ENCODE measurements at places on chromosomes 4 and X. TPM values are rescaled to one million over a fixed set of nuclear protein-coding genes. Genes with fewer than 3 reads are reported as not detected.

The NPY2R gene
- total RNA-seq = not detected

The C4orf51 gene
- total RNA-seq = not detected

- no peak for DNase-seq
Measured at GRCh38 chrX:100409610-100410590, at the start of gene PCDH19. TSS of gene PCDH19 (minus strand) at chrX:100410273. CDS start at chrX:100408597, 1,676 bp downstream.

- no peak for DNase-seq
Measured at GRCh38 chr4:140330311-140330900, 43.0 kb upstream of the SCOC start.

DNA sequence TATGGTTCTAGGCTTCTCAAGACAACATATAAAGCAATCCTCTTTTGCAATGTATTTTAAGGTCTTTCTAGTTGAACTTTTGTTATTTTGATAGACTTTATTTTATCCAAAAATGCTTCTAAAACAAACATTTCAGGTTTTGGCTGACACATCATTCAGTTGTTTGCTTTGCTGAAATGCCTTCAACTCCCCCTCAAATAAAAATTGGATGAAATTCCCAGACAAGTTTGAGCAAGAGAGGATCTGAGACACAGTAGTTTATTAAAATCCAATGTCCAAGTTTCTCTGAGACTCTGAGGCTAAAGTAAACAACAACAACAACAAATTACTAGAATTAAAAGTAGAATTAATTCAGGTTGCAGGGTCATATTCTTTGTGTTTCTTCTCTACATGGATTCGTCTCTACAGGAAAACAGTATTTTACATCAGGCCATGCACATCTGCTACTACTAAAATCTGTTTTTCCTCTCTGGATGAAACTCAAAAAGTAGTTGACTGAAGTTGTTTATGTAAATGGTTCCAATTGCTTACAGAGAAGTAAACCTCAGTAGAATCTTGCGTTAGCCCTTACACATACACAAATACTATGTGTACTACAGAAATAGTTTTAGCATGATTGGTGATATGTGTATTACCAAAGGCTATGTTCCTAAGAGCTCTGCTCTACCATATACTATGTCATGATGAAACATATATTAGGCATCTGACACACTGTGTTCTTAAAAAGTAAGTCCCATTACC lies 64.9 kb downstream of the PRSS12 start:
- DNase-seq = no peak

DNA sequence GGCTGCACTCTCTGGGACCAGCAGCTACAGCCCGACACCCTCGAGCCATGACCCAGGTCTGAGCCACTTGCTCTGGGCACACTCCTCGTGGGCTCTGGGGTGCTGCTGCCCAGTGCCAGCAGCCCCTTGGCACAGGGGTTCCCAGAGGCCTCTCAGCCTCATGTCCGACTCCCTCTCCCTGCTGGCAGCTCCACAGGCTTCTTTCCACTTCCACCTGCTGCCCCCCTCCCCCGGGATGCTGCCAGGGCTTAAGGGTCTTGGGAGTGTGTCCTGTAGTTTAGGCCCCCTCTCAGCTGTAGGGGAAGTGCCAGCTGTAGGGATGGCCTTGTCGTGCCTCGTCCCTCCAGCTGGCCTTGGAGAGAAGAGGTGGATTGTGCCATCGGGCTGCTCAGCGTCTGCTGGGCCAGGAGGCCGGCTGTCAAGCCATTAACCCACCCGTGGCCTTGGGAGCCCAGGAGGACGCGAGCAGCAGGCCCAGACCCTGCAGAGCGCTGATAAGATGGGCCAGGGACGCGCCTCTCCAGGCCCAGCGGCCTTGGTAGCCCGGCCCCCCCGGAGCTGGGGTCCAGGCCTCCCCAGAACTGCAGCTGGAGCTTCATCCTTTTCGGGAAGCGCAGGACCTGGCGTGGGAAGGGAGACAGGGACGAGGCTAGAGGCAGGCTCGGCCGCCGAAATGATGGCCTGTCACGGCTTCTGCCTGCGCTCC lies 1.0 kb upstream of the USP27X start:
- DNase-seq = no peak

All from naive thymus-derived CD8-positive, alpha-beta T cell (primary cell).